Activated naive CD8-positive, alpha-beta T cell treated with anti-CD3 and anti-CD28 coated beads, Interleukin-2, amount 10 ng/mL, durations not matched to agents 7 days and 5 days (primary cell): ENCODE measurements at places on chromosomes 16 and 17.

GRCh38 chr16:89246903-89247733 is 29.6 kb downstream of the ZNF778 start:
- DNase-seq: peak; percentile 99

GRCh38 chr16:67240506-67240905 is 6.8 kb downstream of the FHOD1 start:
- no peak for DNase-seq

- no peak for DNase-seq
These were observed 32.4 kb downstream of the RAB11FIP3 start for GRCh38 chr16:457732-458400.

DNA sequence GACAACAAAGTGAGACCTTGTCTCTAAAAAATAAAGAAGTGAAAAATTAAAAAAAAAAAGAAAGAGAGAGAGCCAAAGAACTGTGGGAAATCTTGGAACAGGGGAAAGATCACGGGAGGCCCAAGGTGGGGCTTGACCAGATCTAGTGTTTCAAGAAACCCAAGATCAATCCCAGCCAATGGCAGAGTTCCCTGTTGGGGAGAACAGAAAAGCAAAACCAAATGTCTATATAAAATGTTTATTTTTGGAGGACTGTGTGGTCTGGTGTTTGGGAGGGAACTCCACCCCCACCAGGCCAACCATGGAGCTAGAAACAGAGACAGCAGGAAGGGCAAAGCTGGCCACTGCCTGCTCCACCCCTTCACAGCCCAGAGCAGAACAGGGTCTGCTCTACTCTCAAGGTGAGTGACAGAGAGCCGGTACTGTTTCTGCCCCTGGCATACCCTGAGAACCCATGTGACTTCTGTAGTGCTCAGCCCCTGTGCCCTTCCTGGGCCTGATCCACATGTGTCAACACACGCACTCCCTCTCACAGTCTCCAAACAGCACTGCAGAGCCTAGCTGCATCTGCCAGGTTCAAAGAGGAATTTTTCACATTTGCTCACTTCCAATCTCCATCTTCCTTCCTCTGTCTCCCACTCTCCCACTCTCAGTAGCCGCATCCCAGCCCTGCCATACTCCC is 3.7 kb downstream of the TMEM101 start:
- no peak for DNase-seq

- DNase-seq: no peak
These were observed 20.6 kb downstream of the VPS53 start for GRCh38 chr17:693791-694638.

GRCh38 chr17:27609611-27610303 is 21.2 kb upstream of the LGALS9 start:
- peak; percentile 46 for DNase-seq

DNA sequence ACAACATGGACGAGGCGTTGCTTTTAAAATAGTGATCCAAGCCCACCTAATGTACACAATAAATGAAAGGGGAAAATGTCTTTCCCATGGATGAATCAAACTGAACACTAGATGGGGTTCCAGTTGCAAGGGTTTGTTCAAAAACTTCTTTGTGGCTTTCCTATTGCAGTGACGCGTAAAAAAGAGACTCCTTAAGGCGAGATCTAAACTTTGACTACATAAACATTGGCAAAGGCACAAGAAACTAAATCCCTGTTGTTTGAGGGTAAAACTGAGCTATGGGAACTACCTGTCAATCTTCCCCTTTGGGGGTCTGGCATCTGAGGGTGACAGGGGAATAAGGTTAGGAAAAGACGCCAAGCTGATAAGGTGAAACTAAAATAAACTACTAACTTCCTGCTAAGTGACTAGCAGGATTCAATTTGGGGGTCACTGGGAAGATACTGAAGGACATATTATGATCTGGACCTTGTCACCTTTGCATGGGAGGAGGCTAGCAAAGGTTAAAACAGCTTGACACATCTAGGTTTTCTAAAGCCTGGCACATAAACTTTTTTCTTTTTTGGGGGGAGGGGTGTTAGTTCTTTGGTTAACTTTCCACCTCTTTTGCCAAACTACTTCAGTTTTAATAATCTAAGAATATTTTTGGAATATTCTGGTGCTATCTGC is 4.7 kb downstream of the SALL1 start:
- DNase-seq: no peak

- no peak for DNase-seq
These were observed 286.2 kb downstream of the FOXL1 start for GRCh38 chr16:86864586-86864985.

DNA sequence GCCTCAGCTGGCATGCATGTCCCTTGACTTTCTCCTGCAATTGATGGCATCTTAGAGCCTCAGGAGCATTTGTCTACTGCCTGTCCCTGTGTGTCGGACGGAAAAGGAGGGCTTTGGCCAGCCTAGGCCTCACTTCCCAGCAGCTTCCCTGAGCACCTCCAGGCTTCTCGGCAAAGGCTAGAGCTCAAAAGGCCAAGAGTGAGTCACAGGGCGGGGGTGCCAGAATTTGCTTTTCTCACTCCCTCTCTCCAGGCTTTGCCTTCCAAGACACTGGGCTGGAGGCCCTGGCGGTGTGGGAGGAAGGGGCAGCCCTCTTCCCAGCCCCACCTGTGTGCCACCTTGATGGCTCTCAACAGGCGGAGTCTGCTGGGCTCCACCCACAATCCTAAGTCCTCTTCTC is 107.3 kb upstream of the MAF start:
- no peak for DNase-seq

DNA sequence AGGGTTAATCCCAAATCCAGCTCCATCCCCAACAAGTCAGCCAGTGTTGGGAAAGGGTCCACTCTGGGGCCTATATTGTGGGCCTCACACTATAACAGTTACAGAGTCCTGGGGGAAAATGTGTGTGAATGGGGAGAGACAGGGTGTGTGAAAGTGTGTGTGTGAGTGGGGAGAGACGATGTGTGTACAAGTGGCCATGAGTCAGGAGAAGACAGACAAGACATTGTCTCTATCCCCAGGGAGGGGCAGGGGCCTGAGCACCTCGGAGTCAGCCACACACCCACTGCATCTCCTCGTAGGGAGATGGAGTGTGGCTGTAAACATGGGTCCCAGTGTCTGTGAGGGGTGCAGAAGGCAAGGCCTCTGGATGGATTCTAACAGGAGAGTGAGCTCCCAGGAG is 2.9 kb downstream of the CRHR1 start:
- no peak for DNase-seq

DNA sequence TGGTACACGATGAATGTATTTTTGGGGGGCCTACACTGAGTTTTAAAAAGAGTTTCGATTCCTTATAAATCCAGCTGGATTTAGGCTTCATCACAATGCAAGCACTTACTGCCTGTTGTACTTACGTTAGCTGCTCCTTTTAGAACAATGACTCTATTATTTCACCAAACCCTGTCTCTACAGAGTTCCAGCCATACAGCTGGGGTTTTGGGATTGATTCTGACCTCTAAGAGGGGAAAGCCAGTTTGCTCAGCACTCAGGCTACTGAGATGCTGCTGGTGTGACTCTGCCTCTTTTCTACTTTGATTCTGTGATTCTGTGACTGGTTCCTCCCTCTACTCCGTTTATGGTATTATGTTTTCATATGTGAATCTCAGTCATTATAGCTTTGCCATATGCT is 329.7 kb downstream of the ABCC12 start:
- DNase-seq: no peak

DNA sequence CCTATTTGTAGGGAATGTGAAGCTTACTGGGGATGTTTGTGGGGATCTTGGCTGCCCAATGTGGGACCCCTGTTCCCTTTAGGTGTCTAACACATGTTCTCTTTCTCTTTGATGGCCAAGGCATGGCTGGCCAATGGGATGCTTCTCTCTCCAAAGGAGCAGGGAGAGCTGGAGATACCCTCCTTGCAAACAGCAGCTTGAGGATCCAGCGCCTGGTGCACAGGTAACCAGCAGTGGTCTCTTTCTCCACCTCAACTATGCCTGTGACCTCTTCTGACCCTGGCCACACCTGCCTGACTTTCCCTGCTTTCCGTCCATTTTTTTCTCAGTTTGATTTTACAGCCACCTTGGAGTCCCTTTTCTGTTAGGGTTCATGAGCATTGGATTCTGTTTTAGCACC is 16.8 kb upstream of the NKD1 start:
- no peak for DNase-seq

GRCh38 chr16:72482695-72483094 is 310.7 kb upstream of the PMFBP1 start:
- no peak for DNase-seq

DNA sequence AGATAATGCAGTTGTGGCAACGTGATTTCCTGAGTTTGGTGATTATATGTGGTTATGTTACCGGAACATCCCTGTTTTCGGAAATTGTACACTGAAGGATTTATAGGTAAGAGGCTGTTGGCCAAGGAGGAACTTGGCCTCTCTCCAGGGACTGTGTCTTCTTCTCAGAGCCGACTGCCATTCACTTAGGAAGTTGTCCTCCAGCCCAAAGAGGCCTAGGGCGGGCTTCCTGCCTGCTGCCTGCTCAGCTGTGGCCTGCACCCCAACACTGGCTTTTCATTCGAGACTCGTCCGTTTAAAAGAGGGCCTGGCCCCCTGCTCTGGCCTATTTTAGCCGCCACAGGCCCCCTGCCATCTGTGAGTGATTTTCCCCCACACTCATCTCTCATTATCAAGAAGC is 64.3 kb downstream of the ZDHHC7 start:
- DNase-seq: no peak

- DNase-seq: no peak
These were observed 19.3 kb downstream of the CMTM3 start for GRCh38 chr16:66623755-66624154.

DNA sequence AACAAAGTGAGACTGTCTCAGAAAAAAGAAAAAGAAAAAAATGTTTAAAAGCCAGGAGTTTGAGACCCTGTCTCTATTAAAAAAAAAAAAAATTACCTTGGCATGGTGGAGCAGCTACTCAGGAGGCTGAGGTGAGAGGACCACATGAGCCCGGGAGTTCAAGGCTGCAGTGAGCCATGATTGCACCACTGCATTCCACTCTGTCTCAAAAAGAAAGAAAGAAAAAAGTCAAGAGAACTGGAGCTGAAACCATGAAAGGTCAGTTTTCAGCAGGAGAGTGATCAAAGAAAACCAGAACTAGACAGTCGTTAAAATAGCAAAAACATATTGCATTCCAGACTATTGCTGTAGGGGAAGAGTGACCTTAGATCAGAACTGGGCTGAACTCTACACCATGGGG is 8.8 kb downstream of the QPRT start:
- no peak for DNase-seq

GRCh38 chr16:81616321-81617020 is 162.6 kb upstream of the PLCG2 start:
- DNase-seq: peak; percentile 79
